ENCODE measurements at places on chromosomes 5 and 9. TPM values are rescaled to one million over a fixed set of nuclear protein-coding genes. Genes with fewer than 3 reads are reported as not detected.

WNT8A gene
- total RNA-seq: not detected

SURF6 gene
- 17.4 TPM for total RNA-seq

DNM1 gene
- total RNA-seq: 0.84 TPM

TEX48 gene
- total RNA-seq: 0.67 TPM
